GM23338 (cell line): ENCODE measurements at places on chromosomes 11 and 22.

DNA sequence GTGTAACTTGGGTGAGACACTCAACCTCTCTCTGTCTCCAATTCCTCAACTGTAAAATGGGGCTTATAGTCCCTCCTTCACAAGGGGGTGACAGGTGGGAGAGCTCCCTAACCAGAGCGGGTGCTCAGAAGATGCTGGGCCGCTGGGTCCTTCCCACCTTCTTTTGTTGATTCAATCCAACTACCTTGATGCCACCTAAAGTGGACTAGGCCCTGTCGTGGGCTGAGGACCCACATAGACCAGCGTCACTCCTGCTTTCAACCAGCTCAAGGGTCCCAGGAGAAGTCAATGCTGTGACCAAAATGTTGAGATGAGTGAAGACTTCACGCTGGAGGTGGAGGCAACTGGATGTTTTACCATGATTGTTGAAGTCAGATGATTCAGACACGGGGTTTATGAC, 72.7 kb upstream of the WNT11 start:
- no peak overlapping the region for H3K27ac ChIP-seq
- H3K36me3 ChIP-seq = no peaks in the 10 kb centered on the region
- no peaks in the 10 kb centered on the region for H3K27me3 ChIP-seq

DNA sequence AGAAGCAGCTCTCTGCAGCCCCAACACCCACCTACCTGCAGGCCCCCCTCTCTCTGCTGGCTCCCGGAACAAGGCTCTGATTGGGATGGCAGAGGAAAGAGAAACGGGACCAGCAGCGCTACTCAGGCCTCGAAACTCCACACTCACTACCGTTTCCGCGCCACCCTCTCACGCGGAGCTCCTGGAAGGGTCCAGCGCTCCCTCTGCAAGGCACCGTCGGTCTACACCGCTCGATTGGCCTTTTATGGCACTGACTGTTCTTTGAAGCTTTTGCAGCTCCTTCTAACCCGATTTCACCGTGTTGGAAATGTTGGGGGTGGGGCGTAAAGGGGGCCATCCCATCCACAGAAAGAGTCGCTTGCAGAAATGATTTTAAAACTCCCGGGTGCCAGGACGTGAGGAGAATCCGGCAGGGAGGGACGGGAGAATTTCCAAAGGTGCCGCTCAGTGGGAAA, 323 bp upstream of the PANX1 start:
- peak overlapping the region; percentile 95 for H3K27ac ChIP-seq
- no peaks in the 10 kb centered on the region for H3K36me3 ChIP-seq
- H3K4me3 ChIP-seq = peak overlapping the region; percentile 91
- peaks cover 43% of the 10 kb centered on the region for H3K4me1 ChIP-seq

DNA sequence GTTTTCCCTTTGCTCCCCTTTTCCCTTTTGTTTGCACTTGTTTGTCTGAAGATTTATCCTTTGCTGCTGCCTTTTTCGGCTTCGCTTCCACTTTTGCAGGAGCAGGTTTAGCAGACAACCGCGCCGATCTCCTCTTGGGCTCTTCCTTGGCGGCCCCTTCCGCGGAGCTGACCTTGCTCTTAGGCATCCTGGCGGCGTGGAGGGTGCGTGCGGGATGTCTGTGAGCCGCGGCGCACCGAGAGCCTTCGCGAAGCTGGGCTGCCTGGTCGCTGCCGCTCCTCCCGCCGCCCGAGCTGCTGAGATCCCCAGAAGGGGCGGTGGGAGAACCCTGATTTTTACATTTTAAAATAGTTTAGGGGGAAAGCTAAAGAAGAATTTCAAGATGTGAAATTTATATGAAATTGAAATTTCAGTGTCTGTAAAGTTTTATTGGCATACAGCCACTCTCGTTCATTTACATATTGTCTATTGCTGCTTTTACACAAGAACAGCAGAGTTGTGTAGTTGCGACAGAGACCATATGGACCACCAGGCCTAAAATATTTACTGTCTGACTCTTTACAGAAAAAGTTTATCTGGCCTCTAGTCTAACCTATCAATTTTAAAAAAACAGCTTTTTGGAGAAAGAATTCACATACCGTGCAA, 105.2 kb upstream of the RRM1 start:
- peak overlapping the region; percentile 41 for H3K4me3 ChIP-seq
- no peaks in the 10 kb centered on the region for H3K27me3 ChIP-seq
- no peaks in the 10 kb centered on the region for H3K36me3 ChIP-seq

DNA sequence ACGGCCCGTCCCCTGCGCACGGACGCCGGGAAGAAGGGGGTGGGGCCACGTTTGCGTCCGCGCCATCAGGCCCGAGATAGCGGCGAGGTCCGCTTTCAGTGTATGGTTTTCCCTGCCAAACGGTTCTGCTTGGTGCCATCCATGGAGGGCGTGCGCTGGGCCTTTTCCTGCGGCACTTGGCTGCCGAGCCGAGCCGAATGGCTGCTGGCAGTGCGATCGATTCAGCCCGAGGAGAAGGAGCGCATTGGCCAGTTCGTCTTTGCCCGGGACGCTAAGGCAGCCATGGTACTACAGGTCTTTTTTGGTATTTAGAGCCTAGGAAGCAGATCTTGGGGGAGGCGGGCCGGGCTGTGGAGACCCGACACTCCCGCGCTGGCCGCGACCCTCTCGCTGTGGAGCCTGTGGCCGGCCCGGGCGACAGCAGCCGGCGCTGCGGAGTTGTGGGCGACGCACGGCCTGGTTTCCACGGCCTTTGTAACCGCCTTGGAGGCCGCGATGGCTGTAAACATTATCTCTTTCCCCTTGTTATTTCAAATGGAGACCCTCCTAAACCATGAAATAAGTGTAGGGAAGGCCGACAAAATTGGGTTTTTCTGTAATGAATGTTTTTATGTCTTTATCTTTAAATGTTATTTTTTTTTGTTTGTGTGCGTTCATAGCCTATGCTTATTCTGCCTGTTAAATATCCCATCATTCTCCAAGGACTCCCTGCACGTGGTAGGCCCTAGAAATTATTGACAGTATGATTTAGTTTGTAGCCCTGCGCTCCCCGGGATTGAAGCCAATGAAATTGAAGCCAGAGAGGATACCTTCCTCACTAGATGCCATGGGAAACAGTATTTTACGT, at the start of gene AASDHPPT:
Gene AASDHPPT, plus strand, starts transcription at position 54 of the 847 bp plus-strand sequence. Its CDS starts 49 bp downstream, at position 103.
- peak; percentile 36 for DNase-seq
- H3K4me3 ChIP-seq = peak within 1 kb of the TSS; percentile 87
- H3K36me3 ChIP-seq = peaks cover 16% of the 10 kb centered on the region; the same call in 1 of the 2 replicates
- H3K4me1 ChIP-seq = peaks cover 13% of the 10 kb centered on the region
- H3K27me3 ChIP-seq = no peaks in the 10 kb centered on the region

DNA sequence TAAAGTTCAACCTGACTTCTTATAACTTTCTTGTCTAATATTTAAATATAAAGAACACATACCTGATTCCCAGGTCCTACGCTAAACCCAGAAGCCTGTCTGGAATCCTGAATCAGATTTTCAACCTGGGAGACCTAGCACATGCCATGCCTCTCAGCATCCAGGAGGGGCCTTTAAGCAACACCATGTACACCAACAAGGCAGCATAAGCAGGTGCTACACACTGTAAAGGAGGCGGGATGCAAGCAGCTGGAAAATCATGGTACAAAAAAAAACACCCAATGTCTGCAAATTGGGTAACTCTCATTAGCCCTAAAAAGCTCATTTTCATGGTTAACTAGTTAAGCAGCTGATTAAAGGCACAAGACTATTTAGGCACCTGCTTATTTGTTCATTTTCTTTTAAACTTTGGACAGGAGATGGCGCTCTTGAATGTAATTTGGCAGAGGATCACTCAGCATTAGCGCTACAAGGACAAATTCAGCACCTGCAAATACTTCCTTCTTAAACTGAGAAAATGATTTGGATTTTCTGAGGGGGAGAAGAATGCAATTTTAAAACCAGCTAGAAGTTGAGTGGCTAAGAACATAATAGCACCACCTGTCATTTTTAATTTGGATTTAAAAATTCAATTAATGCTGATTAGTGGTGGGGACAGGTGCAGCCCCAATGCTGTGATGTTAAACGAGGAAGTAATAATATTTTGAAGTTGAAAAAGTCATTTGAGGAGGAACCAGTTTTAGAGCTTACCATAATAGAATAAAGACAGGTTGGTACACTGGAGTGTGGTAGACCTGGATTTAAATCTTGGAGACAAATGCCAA, 104.0 kb downstream of the FAR1 start:
- no peaks in the 10 kb centered on the region for H3K36me3 ChIP-seq
- H3K4me3 ChIP-seq = no peak overlapping the region
- H3K27ac ChIP-seq = no peak overlapping the region
- peaks cover 7% of the 10 kb centered on the region for H3K4me1 ChIP-seq
- H3K27me3 ChIP-seq = no peaks in the 10 kb centered on the region

GRCh38 chr22:37244922-37245722, 1.1 kb upstream of the RAC2 start:
- no peak overlapping the region for H3K4me3 ChIP-seq
- peaks cover 7% of the 10 kb centered on the region; the same call in 1 of the 2 replicates for H3K4me1 ChIP-seq
- DNase-seq = no peak
- H3K27me3 ChIP-seq = no peaks in the 10 kb centered on the region
- no peak overlapping the region for H3K27ac ChIP-seq

DNA sequence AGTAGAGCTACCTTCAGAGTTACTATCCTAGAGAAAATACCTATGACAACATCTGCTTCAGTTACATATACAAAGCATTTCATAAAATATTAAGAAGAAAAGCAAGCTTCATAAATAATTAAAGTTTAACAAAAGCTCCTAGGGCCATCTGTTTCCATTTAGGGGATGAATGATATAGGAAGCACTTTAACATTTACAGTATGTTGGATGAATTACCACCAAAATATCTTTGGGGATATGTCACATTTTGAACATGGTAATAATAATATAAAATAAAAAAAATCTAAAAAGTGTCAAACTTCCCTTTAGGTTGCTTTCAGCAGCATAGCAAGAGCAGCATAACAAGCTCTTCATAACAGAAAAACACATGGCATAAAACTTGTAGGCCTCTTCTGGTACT, 104.6 kb downstream of the ATG16L2 start:
- no peak for DNase-seq
- H3K36me3 ChIP-seq = no peaks in the 10 kb centered on the region
- H3K4me1 ChIP-seq = no peaks in the 10 kb centered on the region
- no peaks in the 10 kb centered on the region for H3K27me3 ChIP-seq
- H3K27ac ChIP-seq = no peak overlapping the region

DNA sequence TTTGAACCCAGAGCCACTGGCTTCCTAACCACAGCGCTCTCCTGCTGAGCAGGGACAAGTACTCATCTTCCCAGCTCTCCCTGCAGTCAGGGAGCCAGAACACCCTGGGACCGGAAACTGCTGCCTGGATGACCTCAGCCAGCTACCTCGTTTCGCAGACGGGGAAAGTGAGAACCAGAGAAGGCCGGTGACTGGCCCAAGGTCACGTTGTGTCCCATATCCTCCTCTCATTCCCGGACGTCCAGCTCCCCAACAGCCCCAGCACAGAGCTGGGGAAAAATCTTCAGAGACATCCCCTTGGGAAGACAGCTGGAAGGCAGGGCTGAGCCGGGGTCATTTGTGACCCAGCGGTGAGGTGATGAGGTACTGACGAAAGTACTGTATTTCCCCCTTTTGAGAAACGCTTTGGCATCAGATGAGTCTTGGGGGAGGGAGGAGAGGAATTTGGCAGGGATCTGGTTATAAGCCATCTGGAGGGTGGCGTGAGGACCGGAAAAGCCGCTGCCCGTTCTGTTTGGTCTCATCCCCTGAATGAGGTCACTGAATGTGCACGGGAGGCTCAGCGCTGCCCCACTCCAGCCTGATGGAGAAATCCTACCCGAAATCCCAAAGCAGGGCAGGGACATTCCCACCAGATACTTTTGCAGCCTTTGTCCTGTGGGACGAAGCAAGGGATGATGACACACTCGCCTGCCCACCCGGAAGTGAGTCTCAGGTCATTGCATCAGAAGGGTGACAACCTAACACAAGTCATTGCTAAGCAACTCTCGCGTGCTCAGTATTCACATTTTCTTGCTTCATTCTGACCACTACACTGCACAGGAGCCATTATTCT, 41.1 kb downstream of the LIF start:
- 0 out of 2 replicates have a peak overlapping the region, but pooled peaks have one; percentile 50 for H3K27ac ChIP-seq
- peaks cover 3% of the 10 kb centered on the region for H3K4me1 ChIP-seq
- no peaks in the 10 kb centered on the region for H3K27me3 ChIP-seq
- no peaks in the 10 kb centered on the region for H3K36me3 ChIP-seq

- no peak overlapping the region for H3K27ac ChIP-seq
- peaks cover 38% of the 10 kb centered on the region for H3K4me1 ChIP-seq
- peak overlapping the region; percentile 60 for H3K4me3 ChIP-seq
- DNase-seq = peak; percentile 92
Measured at GRCh38 chr11:133082453-133082781, 449.9 kb downstream of the OPCML start.

- peaks cover 3% of the 10 kb centered on the region; the same call in 1 of the 2 replicates for H3K36me3 ChIP-seq
- H3K4me1 ChIP-seq = peaks cover 27% of the 10 kb centered on the region
- H3K27ac ChIP-seq = peak overlapping the region; percentile 40; the same call in 1 of the 2 replicates
- no peaks in the 10 kb centered on the region for H3K27me3 ChIP-seq
Measured at GRCh38 chr11:67271541-67272284, 5.4 kb downstream of the GRK2 start.

DNA sequence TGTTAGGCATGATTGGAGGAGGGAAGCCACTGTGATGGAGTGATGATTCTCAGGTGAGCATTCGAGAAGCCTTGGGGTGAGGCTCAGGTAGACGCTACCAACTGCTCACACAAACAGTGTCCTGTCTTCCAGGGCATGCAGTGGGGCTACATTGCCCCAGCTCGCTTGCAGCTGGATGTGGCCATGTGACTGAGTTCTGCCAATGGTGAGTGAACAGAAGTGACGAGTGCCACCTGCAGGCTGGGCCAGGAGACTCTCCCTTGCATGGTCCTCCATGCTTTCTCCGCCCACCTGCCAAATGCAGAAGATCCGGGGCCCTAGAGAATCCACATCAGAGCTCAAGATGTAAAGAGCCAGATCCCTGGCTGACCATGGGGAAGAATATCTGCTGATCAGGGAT, 195.9 kb downstream of the BCR start:
- H3K36me3 ChIP-seq = no peaks in the 10 kb centered on the region
- H3K27me3 ChIP-seq = peaks cover 66% of the 10 kb centered on the region
- no peaks in the 10 kb centered on the region for H3K4me1 ChIP-seq
- no peak overlapping the region for H3K4me3 ChIP-seq
- no peak overlapping the region for H3K27ac ChIP-seq
- DNase-seq = peak; percentile 75

DNA sequence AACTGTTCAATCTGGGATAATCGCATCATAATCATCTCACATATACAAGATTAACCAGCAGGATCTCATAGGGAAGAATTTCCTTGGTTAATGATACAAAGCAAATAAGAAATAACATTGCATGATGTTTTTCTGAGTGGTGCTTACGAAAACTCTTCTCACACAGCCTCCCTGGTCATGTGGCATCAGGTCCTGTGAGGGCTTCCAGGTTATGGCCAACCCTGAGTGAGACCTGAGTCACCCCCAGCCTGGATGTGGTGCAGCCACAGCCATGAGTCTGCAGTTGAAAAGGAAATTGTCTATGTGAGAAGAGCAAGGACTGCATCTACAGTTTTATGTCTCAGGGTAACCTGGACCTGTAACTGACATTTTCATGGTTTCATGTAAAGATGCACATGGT, 90.5 kb upstream of the XKR3 start:
- no peak for DNase-seq
- no peaks in the 10 kb centered on the region for H3K27me3 ChIP-seq
- H3K4me3 ChIP-seq = no peak overlapping the region
- no peak overlapping the region for H3K27ac ChIP-seq
- H3K4me1 ChIP-seq = no peaks in the 10 kb centered on the region
